Daoy (cell line): ENCODE measurements at places on chromosomes 16 and 17. TPM values are rescaled to one million over a fixed set of nuclear protein-coding genes. Genes with fewer than 3 reads are reported as not detected.

- no peak for DNase-seq
Observed at GRCh38 chr16:35176449-35176848, 1717.0 kb downstream of the TP53TG3F start.

- no peak for DNase-seq
Observed at GRCh38 chr16:1950559-1950958, 3.9 kb downstream of the RPL3L start.

GRCh38 chr17:37818689-37819088 is 73.8 kb upstream of the HNF1B start:
- peak; percentile 29 for DNase-seq

DNA sequence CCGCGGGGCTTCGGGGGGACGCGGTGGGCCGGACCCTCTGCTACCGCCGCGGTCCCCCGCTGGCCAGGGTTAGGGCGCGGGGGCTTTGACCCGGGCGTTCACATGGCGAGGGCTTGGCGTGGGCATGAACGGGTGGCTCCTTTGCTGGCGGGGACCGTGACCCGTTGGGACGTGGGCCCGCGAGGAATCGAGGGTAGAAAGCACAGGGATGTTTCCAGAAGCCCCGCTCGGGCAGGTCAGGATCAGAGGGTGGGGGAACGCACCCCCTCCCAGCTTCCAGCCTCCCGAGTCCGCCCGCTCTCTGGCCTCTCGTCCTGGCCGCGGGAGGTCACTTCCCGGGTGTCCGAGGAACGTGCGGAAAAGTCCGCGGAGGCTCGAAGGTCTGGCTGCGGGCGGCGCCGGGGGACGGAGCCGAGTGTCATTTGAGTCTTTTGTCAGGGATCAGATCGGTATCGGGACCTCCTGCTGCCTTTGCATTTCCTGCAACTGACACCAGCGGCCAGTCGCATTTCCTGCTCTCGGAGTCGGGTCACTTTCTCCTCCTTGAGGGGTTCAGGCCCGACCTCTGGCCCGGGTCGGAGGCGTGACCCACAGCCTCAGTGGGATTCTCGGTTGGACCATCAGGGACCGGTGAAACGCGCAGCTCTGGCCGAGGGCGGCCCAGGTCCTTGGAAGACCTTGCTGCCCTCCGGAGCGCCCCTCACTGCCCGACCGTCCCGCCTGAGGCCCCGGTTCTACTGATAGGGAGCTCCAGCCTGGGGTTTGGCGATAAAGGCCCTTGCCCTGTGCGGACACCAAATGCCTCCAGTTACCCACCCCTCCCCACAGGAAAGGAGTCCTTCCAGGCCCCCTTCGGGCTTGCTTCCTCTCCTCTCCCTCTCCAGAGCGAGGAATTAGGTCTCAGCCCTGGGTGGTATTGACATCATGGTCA is 702 bp upstream of the WNT3 start:
- no peak for DNase-seq

DNA sequence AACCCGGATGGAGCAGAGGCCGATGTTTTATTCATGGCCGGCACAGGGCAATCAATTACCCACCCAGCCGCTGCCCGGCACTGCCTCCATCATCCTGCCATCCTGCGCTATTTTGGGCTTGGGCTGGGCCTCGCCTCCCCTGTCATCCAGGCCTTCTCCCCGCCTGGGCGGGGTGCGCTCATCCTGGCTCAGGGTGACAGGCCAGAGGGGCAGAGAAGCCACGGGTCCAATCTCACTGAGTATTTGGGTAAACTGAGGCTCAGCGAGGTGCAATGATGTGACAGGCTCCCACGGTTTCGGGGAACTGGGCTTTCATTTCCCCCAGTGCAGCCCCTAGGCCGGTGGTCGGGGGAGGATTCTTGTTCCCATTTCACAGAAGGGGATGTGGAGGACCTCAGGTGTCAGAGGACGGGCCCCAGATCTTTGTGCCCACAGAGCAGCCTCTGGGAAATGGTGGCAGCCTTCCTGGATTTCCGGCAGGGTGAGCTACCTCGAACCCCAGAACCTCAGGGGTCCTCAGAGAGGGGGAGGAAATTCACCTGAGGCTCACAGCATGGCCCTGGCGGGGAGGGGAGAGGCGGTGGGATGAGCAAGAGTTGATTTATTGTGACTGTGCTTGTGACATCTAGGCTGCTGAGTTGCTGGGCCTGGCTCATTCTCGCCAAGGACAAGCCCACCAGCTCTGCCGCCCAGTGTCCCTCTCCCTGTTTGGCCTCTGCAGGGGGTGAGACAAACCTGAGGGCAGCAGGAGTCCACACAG is 23.8 kb upstream of the KCNJ12 start:
- DNase-seq: no peak

GRCh38 chr16:67104845-67105244 is 4.9 kb upstream of the PHAF1 start:
- DNase-seq: no peak

DNA sequence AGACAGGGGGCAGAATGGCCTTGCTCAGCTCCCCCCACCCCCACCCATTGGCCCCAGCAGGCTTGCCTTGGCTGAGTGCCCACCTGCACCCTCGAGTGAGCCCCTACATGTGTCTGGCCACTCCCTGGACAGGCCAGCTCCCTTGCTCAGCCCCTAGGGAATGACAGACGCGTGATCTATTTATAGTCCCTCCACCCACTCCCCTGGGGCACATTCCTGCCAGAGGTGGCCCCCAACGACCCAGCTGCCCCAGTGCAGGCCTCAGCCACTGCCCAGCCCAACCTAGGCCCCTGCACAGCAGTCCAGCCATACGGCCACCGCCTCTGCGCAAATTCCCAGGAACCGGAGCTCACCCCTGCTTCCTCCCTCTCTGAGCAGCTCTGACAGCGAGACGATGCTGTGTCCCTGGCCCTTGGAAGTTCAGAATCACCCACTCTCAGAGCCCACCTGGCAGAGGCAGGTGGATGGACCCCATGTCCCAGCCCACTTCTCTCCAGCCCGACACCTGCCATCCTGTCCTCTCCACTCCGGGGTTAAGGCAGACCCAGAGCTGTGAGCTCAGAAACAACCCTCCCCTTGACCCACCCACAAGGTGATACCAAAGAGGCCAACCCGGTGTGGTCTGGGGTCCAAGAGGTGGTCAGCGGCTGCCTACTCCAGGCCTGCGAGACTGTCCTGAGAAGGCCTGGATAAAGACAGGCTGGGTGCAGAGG is 11.5 kb upstream of the P2RX1 start:
- no peak for DNase-seq

GRCh38 chr16:11402745-11403533 is 57.7 kb downstream of the RMI2 start:
- DNase-seq: no peak

DNA sequence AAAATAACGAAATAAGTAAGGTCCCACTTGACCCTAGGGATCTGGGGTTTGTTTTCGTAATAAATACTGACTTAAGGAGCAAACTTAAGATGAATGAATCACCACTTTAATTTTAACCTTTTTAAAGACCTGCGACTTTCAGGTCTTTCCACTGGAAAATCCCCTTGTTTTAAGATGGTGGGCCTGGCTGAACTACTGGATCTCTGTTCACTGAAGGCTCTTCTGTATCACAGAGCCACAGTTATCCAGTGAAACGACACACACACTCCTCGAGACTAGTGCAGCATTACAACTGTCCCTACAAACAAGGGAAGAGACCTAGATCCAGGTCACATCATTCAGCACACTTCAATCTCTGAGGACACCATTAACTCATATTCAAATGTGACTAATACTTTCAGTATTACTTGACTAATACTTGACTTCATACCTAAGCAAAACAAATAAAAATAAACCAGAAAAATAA is 299.0 kb downstream of the CEP112 start:
- DNase-seq: no peak

DNA sequence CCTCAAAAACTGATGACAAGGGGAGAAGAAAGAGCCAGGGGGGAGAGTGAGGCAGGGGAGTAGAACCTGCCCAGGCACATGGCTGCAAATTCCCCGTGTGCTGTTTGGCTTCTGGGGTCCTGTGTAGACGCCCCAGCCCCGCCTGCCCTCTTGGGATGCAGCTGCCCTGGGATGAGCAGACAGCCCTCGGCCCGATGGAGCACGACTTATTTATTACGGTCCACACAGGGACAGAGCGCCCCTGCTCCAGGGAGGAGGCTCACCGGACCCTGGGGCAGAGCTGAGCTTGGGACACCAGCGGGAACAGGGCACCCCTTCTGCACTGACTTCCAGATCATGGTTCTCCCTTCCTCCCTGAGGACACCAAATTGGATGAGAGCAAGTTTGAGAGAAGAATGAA is 9.1 kb downstream of the LDHD start:
- DNase-seq: no peak

DNA sequence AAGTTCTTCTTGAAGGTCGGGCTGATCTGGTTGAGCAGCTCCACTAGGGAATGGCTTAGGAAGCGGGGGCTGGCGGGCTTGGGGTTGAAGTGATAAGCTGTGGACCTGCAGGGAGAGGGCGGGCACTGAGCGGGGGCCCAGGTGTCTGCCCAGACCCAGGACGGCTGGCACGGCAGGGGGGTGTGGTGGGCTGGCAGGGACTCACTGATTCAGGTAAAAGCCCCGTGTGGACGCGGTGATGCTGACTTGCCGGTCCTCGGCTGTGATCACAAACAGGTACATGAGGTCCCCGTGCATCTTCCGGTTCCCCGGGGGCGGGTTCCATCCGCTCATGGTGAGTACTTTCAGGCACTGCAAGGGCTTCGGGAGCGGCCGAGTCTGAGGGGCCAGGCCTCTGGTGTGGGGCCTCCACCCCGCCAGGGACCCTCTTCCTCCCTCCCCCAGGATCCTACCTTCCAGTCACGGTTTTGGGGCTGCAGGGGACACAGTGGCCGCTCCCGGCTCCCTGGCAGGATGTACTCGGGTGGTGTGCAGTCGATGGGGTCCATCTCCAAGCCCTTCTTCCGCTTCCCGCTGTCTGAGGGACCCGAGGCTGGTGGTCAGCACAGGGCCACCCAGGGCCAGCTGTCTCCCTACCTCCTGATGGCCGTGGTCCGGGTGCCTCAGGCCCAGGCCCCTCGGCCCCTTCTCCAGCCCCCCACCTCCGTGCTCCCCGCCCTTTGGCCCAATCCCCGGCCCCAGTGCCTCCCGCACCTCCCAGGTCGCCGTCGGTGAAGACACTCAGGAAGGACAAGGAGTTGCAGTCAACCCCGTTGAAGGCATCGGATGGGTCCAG is 10.2 kb downstream of the CLUH start:
- peak; percentile 3 for DNase-seq

- no peak for DNase-seq
Observed at GRCh38 chr16:18003033-18003432, 333.5 kb downstream of the NPIPA8 start.

DNA sequence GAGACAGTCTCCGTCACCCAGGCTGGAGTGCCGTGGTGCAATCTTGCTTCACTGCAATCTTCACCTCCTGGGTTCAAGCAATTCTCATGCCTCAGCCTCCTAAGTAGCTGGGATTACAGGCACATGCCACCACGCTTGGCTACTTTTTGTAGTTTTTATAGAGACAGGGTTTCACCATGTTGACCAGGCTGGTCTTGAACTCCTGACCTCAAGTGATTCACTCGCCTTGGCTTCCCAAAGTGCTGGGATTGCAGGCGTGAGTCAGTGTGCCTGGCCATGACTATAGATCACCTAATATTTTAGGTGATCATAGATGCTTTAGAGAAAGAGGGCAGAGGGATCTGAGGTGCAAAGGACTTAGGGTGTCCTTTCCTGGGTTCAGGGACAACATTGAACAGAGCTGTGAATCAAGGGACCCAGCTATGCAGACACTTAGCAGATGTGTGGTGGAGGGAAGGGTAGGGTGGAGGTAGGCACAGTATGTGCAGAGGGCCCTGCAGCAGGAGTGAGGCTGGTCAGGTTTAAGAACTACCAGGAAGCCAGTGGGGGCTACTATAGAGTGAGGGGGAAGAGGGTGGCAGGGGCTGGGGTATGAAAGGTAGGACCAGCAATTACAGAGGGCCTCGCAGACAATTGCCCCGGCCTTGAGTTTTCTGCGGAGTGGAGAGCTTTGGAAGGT is 116.5 kb downstream of the CMIP start:
- peak; percentile 31 for DNase-seq

GRCh38 chr16:70695331-70696070 is 9.6 kb upstream of the MTSS2 start:
- DNase-seq: no peak

GRCh38 chr17:18079543-18079942 is 8.2 kb upstream of the DRG2 start:
- DNase-seq: no peak

DNA sequence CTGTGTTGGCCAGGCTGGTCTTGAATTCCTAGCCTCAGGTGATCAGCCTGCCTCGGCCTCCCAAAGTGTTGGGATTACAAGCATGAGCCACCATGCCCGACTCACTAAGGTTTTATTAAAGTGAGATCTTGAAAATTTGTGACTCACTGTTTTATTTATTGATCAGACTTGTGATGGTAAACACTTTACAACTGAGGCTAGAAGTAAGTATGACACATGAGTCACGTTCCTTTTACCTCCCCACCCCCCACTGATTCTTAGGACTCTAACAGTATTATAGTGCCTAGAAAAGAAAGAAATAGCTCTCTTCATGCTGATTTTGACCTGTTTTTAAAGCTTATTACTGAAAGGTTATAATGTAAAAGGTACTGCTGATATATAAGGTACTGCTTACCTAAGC is 160.6 kb downstream of the TANC2 start:
- no peak for DNase-seq

DNA sequence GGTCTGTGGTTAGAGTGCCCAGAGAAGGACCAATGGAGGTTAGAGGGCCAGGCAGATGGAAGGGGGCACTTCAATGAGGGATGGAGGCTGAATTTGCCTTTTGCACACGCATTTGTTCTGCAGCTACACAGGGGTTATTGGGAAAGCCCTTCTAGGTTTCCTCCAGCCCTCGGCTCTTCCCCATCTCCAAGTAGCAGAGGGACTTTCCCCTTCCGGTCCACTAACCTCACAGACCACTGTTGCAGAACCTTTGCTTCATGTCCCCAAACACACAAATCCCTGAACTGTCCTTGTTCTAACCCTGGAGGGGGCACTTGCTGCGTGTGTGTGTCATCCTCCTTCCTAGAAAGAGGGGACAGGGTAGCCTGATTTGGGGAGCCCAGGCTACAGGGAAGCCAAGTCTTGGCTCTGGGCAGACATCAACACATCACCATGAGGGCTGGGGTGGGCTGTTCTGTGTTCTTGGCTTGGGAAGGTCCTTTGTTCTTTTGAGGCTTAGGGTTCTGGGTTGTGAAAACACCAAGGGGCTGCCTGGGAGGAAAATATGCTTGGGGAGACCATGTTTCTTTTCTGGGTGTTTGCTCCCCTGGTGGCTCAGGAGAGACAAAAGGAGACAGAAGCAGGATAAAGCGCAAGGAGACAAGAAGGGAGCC is 7.3 kb upstream of the NR1D1 start:
- DNase-seq: no peak

- DNase-seq: peak; percentile 80
Observed at GRCh38 chr17:80035937-80036714, at the start of gene CCDC40. TSS of gene CCDC40 (plus strand) at chr17:80036642. CDS start at chr17:80036663, 21 bp downstream.

- DNase-seq: no peak
Observed at GRCh38 chr17:53757559-53757958, 65.2 kb upstream of the KIF2B start.

The CA5A gene
- total RNA-seq: not detected in 2 replicates

The DNAAF1 gene
- total RNA-seq: not detected in 2 replicates

The ARHGAP23 gene
- 4.1 and 7.1 TPM in 2 replicates for total RNA-seq

The HID1 gene
- total RNA-seq: 0.11 and 0.45 TPM in 2 replicates

The SLC35B1 gene
- total RNA-seq: 58.1 and 58.2 TPM in 2 replicates

The TBC1D3 gene
- total RNA-seq: 0.69 and 1.1 TPM in 2 replicates

The OR3A2 gene
- not detected in 2 replicates for total RNA-seq

The CMC2 gene
- total RNA-seq: 144 and 148 TPM in 2 replicates

The SNX20 gene
- total RNA-seq: not detected in 2 replicates
